ENCODE measurements at places on chromosomes 1 and 21.

GRCh38 chr1:9717193-9718005 lies 65.9 kb downstream of the PIK3CD start:
- DNase-seq, result no peak

GRCh38 chr1:30399026-30399425 lies 324.4 kb downstream of the MATN1 start:
- no peak for DNase-seq

- DNase-seq, result no peak
Measured at GRCh38 chr1:119004129-119004527, 16.0 kb upstream of the TBX15 start.

- DNase-seq, result no peak
Measured at GRCh38 chr1:165645654-165646366, 14.8 kb downstream of the MGST3 start.

- peak; percentile 66 for DNase-seq
Measured at GRCh38 chr1:92298573-92299476, at the start of the genes GLMN and RPAP2. TSS of gene GLMN (minus strand) at chr1:92298987. CDS start at chr1:92297999, 988 bp downstream. TSS of gene RPAP2 (plus strand) at chr1:92299059. CDS start at chr1:92299074, 15 bp downstream.

GRCh38 chr1:100569888-100570287 lies 31.9 kb downstream of the GPR88 start:
- DNase-seq, result no peak

GRCh38 chr1:224641030-224641429 lies 24.9 kb downstream of the CNIH3 start:
- no peak for DNase-seq

GRCh38 chr1:94668528-94668927 lies 127.0 kb upstream of the F3 start:
- DNase-seq, result no peak
